GM23248 (cell line): ENCODE measurements at places on chromosomes 3 and 15. TPM values are rescaled to one million over a fixed set of nuclear protein-coding genes. Genes with fewer than 3 reads are reported as not detected.

The MST1 gene
- 6.3 and 6.4 TPM in 2 replicates for total RNA-seq

The SLC27A2 gene
- not detected in 2 replicates for total RNA-seq

DNA sequence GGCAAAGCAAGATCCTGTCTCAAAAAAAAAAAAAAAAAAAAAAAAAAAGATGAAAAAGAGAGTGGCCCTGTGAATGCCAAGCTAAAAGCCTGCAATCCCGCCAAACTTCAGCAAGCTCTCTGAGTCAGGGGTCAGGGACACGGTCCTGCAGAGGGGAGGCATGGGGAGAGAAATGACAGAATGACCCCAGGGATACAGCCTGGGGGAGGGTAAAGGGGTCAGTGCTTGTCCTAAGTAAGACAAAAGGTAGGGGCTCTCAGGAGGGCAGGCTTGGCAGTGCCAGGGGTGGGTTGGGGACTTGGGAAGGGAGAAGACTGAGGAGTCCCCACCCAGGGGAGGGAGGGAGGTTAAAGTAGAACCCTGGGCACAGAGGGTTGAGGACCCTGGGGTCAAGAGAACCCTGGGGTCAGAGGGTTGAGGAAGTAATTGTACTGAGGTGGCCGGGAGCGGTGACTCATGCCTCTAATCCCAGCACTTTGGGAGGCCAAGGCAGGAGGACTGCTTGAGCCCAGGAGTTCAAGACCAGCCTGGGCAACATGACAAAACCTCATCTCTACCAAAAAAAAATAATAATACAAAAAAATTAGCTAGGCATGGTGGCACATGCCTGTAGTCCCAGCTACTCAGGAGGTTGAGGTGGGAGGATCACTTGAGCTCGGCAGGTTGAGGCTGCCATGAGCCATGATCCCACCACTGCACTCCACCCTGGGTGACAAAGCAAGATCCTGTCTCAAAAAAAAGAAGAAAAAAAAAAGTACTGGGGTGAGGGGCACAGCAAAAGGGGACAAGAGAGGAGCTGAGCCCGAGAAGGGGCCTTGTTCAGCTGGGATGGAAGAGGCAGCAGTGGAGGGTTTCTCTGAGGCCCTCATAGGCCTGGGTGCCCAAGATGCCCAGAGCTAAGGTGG, 5.2 kb upstream of the SEMA3B start:
- no peaks in the 10 kb centered on the region for H3K27me3 ChIP-seq
- peak; percentile 53 for DNase-seq
- peak overlapping the region; percentile 48 for H3K27ac ChIP-seq

DNA sequence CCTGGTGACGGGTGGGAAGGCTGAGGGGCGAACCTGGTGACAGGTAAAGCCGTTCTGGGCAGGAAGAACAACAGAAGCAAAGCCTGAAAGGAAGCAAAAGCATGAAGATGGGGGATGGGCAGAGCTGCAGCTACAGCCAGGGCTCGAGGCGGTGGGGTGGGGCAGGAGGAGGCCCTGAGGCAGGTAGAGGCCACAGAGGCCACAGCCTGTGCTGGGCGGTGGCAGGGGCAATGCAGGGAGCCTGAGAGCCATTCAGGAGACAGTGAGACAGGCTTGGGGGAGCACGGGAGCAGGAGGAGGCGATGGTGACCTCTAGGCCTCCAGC, 8.2 kb downstream of the PCSK6 start:
- no peak overlapping the region for H3K27ac ChIP-seq
- no peaks in the 10 kb centered on the region for H3K36me3 ChIP-seq
- H3K4me1 ChIP-seq = no peaks in the 10 kb centered on the region
- H3K4me3 ChIP-seq = no peak overlapping the region
- H3K27me3 ChIP-seq = peaks cover 18% of the 10 kb centered on the region

The EPHB3 gene
- 3.0 and 16.9 TPM in 2 replicates for total RNA-seq

- no peaks in the 10 kb centered on the region for H3K36me3 ChIP-seq
- H3K27ac ChIP-seq = no peak overlapping the region
- H3K27me3 ChIP-seq = peaks cover 31% of the 10 kb centered on the region
- no peak overlapping the region for H3K4me3 ChIP-seq
- H3K4me1 ChIP-seq = no peaks in the 10 kb centered on the region
Observed at GRCh38 chr3:127136706-127137105, 56.2 kb upstream of the PRR23E start.

DNA sequence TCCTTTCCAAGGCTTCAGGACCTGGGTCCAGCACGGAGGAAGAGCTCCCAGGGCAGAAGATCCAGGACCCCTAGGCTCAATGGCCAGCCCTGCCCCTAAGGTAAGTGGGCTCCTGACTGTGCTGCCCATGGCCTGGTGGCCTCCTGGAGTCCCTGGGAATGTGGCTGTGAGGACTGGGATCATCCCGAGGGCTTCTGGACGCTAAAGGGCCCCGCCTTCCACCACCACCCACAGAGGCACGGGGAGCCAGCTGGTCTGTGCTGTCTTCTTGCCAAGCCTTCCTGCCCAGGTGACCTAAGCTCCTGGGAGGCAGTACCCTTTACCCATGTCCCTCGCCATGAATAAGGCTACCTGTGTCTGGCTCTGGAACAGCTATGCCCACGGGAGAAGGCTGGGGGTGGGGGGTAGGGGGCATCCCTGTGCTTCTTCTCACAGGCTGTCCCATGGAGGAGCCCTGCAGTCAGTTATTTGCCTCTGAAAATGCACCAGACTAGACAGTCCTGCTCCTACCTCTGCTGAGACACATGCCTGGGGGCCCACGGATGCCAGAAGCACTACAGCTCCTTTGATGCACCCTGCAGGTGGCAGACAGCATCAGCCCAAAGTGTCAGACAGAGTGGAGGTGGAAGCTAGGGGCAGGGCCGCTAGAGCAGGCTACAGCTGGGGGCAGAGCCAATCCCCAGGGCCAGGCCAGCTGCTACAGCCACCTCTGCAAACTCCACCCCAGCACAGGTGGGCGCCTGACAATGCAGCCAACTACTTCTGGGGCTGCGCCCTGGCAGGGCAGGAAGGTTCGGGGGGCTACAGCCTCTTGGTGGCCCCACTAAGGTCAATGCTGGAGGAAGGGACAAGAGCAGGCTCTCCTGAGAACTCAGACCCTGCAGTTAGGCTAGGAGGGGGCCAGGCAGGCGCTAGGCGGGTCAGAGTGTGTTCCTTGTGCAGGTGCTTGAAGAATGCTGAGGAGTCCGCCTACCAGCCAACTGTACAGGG, 90.9 kb downstream of the SEC22A start:
- no peaks in the 10 kb centered on the region for H3K36me3 ChIP-seq
- no peak overlapping the region for H3K4me3 ChIP-seq
- no peak overlapping the region for H3K27ac ChIP-seq
- no peaks in the 10 kb centered on the region for H3K4me1 ChIP-seq

- H3K27me3 ChIP-seq = no peaks in the 10 kb centered on the region
- H3K4me1 ChIP-seq = peaks cover 26% of the 10 kb centered on the region
- peaks cover 10% of the 10 kb centered on the region; the same call in 1 of the 2 replicates for H3K36me3 ChIP-seq
- peak overlapping the region; percentile 91 for H3K27ac ChIP-seq
- DNase-seq = peak; percentile 57
Observed at GRCh38 chr3:52054661-52055511, 1.5 kb downstream of the DUSP7 start.

GRCh38 chr15:50134524-50135024, 15.5 kb upstream of the ATP8B4 start:
- no peaks in the 10 kb centered on the region for H3K36me3 ChIP-seq
- peak overlapping the region; percentile 12 for H3K4me3 ChIP-seq
- peaks cover 44% of the 10 kb centered on the region for H3K4me1 ChIP-seq

DNA sequence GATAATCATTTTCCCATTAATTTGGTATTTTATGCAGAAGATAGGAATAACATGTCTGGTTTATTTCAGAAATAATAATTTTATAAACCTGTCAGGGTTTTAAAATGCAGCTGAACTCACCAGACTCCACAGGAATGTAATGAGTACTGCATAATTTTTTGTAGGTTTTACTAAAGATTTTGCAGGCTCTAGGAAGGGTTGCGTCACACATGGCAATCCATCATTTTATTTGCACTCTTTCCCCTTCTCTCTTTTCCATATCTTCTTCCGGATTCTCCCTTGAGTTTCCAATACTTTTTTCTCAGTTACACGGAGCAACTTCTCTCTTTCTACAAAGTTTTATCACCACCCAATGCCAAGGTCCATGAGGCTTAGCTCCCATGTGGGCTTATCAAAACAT, 234.7 kb downstream of the NFKBIZ start:
- H3K27me3 ChIP-seq = no peaks in the 10 kb centered on the region
- no peaks in the 10 kb centered on the region for H3K36me3 ChIP-seq
- no peak overlapping the region for H3K4me3 ChIP-seq

DNA sequence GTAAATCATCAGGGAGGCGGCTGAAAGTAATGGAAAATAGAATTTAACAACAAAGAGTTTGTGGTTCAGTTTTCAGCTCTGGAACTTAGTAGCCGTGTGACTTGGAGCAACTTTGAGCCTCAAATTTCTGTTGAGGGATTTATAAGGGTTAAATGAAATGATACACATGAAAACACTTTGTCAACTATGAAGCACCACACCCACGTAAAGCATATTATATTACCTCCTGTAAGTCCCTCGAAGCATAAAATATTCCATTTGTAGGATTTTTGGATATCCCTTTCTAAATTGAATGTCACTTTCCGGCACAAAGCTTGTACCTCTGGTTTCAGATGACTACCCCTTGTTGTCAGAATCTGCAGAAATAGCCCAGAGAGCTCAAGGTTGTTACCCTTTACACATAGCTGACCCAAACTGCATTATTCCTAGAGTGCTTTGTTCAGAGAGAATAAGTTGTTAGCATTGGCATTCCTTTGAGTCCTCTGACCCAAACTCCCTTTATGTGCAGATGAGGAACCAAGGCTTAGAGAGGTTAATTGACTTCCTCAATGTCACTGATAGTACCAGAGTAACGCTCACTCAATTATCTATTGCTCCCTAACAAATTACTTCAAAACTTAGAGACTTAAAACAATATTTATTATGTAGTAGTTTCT, 187.9 kb upstream of the UMPS start:
- H3K27me3 ChIP-seq = peaks cover 15% of the 10 kb centered on the region
- H3K36me3 ChIP-seq = no peaks in the 10 kb centered on the region
- no peak for DNase-seq
- H3K4me1 ChIP-seq = no peaks in the 10 kb centered on the region

GRCh38 chr3:123150449-123151215, 51.1 kb upstream of the SEC22A start:
- no peaks in the 10 kb centered on the region for H3K4me1 ChIP-seq
- H3K36me3 ChIP-seq = peaks cover 28% of the 10 kb centered on the region; the same call in 1 of the 2 replicates
- no peak overlapping the region for H3K4me3 ChIP-seq
- H3K27ac ChIP-seq = no peak overlapping the region

GRCh38 chr3:127073941-127074820, 91.3 kb downstream of the PLXNA1 start:
- H3K4me1 ChIP-seq = no peaks in the 10 kb centered on the region
- no peaks in the 10 kb centered on the region for H3K36me3 ChIP-seq
- H3K27me3 ChIP-seq = peaks cover 18% of the 10 kb centered on the region
- DNase-seq = peak; percentile 48
- H3K27ac ChIP-seq = no peak overlapping the region

DNA sequence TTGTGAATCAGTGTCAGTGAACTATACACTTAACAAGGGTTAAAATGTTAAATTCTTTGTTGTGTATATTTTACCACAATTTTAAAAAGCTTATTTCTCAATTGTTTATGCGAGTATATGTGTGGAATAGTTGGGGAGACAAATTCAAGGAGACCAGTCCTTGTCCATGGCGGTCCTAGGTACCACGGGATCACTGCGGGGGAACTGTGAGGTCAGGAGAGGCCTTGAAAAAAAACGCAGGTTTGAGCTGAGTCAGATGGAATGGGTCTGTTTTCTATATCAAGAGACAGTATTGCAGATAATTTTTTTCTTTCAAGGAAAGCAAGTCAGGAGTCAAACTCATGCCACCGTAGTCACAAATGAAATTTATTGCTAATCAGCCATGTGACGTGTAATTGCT, 18.5 kb downstream of the IGF1R start:
- H3K27me3 ChIP-seq = no peaks in the 10 kb centered on the region
- H3K4me3 ChIP-seq = no peak overlapping the region
- DNase-seq = no peak
- peaks cover 36% of the 10 kb centered on the region for H3K4me1 ChIP-seq
- no peak overlapping the region for H3K27ac ChIP-seq

The CCDC54 gene
- not detected in 2 replicates for total RNA-seq

- no peak overlapping the region for H3K27ac ChIP-seq
- H3K4me3 ChIP-seq = no peak overlapping the region
- DNase-seq = no peak
Observed at GRCh38 chr15:44882499-44882968, 74.0 kb upstream of the TERB2 start.

The TMEM108 gene
- not detected in 2 replicates for total RNA-seq

- no peaks in the 10 kb centered on the region for H3K27me3 ChIP-seq
- no peak for DNase-seq
- H3K36me3 ChIP-seq = peaks cover 3% of the 10 kb centered on the region; the same call in 1 of the 2 replicates
- no peak overlapping the region for H3K27ac ChIP-seq
Observed at GRCh38 chr15:36585774-36586173, 6.3 kb downstream of the CDIN1 start.

DNA sequence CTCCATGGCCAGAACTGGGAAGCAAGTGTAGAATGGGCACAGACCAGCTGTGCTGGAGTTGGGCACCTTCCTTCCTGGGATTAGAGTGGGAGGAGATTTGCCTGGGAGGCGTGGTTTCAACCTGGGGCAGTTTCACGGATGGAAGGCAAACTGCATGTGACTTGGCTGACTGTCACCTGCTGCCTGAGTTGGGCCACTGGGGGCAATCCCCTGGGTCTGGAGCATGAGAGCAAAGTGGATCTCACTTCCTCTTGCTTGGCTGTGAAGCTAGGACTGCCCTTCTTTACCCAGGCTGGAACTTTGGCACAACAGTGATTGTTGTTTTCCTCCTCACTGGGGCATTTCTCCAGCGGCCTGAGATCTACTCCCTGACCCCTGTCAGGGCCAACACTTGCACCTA, 1247.0 kb upstream of the EPHA6 start:
- no peaks in the 10 kb centered on the region for H3K36me3 ChIP-seq
- H3K27ac ChIP-seq = no peak overlapping the region
- no peaks in the 10 kb centered on the region for H3K4me1 ChIP-seq
- no peak overlapping the region for H3K4me3 ChIP-seq
- no peaks in the 10 kb centered on the region for H3K27me3 ChIP-seq

GRCh38 chr3:37241880-37242279, 67.5 kb upstream of the LRRFIP2 start:
- peaks cover 20% of the 10 kb centered on the region for H3K4me1 ChIP-seq
- H3K4me3 ChIP-seq = no peak overlapping the region
- H3K36me3 ChIP-seq = no peaks in the 10 kb centered on the region
- no peak overlapping the region for H3K27ac ChIP-seq
- DNase-seq = no peak

DNA sequence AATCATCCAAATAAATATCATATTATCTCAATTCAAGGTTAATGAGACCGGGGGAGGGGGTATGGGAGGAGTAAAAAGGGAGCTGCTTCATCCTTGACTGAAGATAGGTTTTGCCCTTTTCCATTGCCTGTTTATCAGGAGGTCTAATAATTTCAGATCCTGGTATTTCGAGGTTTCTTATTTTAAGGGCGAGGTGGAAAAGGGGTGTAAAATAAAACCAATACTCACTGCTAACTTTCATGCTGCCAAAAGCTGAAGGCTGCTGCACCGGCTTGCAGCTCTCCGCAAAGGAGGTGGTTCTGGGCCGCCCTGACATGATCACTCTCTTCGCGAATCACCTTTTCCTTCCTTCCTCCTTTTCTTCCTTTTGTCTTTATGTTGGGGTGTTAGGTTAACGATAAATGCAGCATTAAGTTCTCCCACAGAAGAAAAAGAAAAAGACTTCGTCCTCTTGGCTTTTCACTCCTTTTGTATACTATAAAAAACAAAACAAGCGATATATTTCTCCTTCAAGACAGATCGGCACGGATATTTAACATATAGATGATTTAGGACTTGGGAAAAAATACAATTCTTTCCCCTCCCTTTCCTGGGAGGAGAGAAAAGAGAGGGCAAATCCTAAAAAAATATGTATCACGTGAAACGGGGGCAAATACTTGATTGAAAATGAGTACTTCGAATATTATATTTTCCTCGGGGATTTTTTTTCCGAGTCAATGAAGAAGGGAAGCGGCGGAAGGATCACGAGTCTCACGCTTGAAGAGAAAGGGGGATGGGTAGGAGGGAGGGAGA, 932 bp downstream of the GSK3B start:
- peaks cover 36% of the 10 kb centered on the region; the same call in 1 of the 2 replicates for H3K4me1 ChIP-seq
- H3K4me3 ChIP-seq = peak overlapping the region; percentile 100
- H3K27ac ChIP-seq = peak overlapping the region; percentile 98
- no peaks in the 10 kb centered on the region for H3K27me3 ChIP-seq

The TRPC1 gene
- total RNA-seq = 17.1 and 20.4 TPM in 2 replicates
